IPS-NIHi11 (cell line): ENCODE measurements at places on chromosomes 5 and 9.

DNA sequence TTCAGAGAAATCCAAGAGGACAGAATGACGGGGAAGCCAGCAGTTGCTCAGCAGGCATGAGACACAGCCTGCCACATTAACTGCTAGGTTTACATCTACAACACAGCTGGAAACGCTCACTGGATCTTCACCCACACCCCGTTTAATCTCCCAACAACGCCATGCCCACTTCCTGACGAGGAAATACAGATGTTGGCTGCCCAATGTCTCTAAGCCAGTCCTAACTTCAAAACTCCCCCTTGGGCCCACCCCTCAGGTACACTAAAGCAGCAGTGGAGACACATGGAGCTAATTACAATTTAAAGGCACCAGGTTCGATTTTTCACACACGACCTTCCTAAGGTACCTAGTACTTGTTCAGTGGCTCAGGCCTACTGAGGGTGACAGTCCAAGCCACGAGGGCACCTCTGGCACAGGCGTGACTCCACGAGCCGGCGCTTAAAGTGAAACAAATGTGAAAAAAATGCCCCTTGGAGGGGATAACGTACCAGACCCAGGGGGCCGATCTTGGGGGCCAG is 904 bp downstream of the RPL12 start:
- DNase-seq, result no peak

DNA sequence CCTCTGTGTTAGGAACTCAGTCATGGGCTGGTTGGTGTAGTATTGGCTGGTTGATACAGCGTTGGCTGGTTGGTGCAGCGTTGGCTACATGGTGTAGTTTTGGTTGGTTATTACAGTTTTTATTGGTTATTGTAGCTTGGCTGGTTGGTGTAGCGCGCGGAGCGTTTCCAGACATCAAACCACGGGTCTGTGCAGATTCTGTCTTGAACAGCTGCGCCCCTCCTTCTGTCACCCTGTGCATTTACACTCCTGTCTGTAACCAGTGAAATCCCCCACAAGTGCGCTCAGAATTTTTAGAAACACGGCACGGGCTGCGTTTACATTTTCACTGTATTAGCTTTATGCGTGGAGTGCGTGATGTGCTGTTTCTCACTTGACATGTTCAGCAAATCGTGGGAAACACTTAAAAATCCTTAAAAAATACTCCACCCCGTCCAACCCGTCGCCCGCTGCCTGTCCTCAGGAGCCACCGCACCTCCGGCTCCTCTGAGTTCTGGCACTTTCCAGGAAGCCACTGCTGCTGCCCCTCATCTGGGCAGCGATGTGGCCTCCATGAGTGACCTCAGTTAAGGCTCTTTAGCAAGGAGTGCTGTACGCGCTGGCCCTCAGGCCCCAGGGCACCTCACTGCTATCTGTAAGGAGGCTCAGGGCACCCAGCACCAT is 20.8 kb downstream of the NKD2 start:
- no peak for DNase-seq

- no peak for DNase-seq
These were observed 10.9 kb upstream of the LRRC14B start for GRCh38 chr5:180286-180918.

DNA sequence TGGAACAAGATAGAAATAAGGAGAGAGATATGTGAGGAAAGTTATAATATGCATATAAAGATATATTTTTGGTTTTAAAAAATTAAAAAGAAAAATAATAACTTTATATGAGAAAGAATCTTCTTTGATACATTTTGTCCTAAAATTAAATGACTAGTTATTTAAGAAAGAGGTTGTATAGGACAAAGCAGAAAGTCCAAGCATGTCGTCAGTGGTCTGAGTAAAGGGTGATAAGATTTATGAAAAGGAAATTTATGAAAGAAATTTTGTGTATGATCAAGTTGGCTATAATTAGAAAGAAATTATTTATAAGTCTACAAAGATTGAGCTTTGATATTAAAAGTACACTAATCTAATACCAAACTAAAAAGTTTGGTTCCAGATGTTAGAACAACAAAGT is 32.0 kb downstream of the GTF3C4 start:
- no peak for DNase-seq

DNA sequence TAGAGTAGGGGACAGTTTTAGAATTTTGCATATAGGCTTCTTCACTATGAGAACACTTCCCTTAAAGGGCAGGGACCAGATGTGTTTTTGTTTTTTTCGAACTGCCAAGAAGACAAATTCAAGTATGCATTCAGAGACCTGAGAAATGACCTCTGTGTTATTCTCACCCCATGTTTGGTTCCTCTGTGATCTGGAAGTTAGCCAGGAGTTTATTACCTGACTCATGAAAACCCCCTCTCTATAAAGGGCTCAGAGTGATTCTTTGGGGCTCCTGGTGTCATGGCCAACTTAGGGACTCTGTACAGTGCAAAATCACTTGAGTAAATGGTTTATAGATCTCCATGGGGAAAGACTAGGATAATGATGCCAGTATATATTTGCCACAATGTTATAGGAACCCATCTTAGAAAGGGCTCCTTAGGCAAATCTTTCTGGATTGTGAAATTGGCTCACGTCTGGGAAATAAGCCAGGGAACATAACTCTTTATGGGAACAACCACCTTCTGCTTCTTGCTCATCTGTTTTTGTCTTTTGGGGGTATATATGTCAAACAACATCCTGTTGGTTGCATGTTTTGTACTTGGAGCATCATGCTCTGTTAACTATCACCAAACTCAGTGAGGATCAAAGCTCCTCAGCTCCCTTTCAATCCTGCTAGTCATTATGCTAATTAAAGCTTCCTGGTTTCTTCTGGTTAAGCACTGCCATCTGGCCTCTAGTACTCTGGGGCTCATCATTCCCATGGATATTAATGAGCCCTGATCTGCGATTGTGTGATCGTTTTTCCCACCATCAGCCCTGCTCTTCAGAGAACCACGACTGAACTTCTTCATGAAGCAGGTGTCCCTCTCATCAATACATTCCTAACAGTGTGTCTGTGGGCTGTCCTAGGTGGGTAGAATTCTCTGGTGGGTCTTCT is 173.4 kb upstream of the CDH12 start:
- no peak for DNase-seq

DNA sequence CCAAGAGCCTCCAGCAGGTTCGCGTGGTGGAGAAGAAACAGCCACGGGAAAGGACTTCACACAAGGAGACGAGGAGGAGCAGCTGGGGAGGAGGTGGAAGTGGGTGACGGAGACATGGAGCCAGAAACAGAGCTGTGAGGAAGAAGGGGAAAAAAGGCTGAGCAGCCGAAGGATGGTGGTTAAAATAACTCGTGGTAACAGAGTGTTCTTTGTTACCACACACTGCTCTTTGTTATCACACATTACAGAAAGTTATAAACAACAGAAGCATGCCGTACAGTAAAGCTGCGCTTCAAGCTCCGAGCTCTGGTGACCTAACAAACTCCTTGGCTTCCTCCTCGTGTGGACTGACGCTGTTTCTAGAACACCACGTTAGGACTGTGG is 215.4 kb downstream of the GLIS3 start:
- no peak for DNase-seq

GRCh38 chr9:106954974-106955850 is 92.2 kb downstream of the ZNF462 start:
- DNase-seq, result no peak

DNA sequence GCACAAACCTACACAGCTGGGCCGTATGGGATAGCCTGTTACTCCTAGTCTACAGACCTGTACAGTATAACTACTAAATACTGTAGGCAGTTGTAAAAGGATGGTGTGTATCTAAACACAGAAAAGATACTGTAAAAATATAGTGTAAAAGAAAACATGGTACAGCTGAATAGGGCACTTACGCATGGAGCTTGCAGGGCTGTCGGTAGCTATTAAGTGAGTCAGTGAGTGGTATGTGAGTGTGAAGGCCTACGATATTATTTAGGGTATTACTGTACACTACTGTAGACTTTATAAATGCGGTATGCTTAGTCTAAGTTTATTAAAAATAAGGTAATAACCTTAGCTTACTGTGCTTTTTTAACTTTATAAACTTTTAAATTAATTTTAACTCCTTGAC is 1.2 kb downstream of the ZCCHC9 start:
- DNase-seq, result no peak

GRCh38 chr9:116308076-116308475 is 154.5 kb downstream of the PAPPA start:
- DNase-seq, result no peak

DNA sequence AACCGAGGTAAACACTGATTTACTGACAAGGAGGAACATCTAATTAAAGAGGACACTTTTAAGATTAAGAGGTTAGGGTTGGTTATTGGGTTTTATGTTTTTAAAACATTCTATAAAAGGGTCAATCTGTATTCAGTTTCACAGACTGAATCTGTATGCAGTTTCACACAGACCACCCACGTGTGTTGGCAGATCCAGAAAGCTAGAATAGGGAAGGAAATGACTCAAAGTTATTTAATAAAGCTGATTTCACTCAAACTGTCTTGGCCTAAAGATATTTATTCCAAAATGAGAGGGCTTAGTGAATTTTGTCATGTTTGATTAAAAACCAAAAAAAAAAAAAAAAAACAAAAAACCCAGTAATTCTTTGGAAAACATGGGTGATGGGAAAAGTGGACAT is 140.2 kb downstream of the SLC24A2 start:
- no peak for DNase-seq

DNA sequence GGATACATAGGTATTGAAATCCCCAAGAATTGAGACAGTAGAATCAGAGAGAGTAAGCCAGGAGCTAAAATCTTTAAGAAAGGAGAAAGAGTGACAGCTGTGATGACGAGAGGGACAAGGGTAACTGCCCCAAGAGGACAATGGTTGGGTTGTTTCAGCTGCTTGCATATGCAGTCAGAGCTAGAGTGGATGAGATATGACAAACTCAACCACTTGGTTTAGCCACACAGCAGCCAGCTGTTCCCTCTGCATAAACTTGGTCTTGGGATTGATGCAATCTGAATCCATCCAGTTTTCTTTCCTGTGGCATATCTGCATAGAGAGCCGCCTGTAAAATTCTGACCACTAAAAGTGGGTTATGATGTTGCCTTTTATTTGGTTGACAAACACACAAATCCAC is 100.7 kb downstream of the ZNF622 start:
- no peak for DNase-seq
